Stimulated activated CD4-positive, alpha-beta T cell treated with anti-CD3 and anti-CD28 coated beads, TNF-alpha, amount 100 ng/mL, for 1 hour (primary cell): ENCODE measurements at places on chromosomes 13 and 19.

DNA sequence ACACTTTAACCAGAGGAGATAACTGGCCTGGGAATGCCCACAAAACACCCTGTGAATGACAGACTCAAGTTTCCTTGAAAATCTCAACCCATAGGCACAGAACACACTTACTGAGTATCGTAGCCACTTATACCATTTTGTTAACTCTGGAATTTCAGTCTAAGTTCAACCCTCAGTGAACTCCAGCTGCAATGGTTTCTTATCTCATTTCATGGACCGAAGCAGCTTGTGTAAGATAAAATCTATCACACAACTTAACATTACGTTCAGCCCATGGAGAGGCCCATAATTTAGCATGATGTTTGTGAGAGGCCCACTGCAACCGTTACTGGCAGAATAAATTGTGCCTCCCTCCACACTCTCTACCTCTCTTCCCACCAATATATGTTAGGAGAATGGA, 323.0 kb downstream of the DNAJC15 start:
- no peak for DNase-seq

- DNase-seq = no peak
Measured at GRCh38 chr13:25971459-25972145, 80.2 kb downstream of the SHISA2 start.

DNA sequence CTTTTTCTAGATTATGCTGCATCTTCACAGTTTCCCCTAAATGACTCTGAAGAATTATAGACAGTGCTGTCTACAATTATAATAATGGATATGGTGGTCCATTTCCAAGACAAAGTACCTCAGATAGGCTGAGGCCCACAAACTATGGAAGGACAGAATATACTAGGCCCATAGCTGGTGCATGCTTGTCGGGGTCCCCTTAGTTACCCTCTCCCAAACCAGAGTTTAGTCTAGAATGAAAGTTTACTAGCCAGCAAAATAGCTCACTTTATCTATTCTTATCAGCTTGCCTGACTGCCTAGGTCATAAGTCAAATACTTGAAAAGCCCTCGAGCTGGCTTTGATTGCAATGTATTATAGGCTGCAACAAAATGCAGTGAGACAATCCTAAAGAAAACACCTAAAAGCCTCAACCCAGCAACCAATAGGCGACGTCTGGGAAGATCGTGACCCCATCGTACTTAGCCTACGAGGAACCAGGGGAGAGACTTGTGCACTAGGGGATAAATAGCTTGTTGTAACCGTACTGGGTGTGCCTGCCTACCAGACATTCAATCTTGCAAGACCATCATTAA, 785 bp upstream of the IGFL2 start:
- DNase-seq = no peak

DNA sequence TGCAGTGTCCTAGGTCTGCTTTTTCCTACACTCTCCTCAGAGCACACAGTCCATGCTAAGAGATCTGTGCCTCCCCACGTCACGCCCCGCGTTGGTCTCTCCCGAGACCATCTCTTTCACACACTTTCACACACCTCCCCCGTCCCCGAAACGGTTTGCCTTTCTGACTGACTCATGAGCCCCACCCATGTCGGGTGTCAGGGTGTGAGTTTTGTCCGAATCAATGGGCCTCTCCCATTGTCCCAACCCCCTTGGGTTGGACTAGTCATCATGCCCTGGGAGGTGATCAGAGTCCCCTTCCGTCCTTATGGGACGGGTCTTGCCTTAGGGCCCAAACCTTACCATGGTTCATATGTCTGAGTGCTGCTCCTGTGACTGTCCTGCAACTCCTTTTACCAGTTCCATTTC, 214.0 kb upstream of the HTR2A start:
- DNase-seq = no peak

- DNase-seq = no peak
Measured at GRCh38 chr13:69094485-69094884, 1013.1 kb upstream of the ATXN8OS start.

- no peak for DNase-seq
Measured at GRCh38 chr19:51600940-51601580, 29.1 kb downstream of the SIGLEC5 start.

DNA sequence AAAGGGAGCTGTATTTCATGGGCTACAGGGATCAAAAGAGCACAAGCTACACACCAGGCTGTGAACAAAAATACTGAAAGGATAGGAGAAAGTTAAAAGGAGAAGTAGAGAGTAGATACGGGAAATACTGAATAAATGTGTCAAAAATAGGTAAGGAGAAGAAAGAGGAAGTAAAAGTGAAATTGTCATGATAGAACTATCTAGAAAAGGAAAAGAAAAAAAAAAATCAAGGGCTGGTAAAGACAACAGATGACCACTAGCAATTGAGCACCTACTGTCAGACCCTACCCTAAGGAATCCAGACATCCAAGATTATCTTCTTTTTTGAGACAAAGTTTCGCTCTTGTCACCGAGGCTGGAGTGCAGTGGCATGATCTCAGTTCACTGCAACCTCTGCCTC, 4.8 kb downstream of the RUBCNL start:
- DNase-seq = no peak

DNA sequence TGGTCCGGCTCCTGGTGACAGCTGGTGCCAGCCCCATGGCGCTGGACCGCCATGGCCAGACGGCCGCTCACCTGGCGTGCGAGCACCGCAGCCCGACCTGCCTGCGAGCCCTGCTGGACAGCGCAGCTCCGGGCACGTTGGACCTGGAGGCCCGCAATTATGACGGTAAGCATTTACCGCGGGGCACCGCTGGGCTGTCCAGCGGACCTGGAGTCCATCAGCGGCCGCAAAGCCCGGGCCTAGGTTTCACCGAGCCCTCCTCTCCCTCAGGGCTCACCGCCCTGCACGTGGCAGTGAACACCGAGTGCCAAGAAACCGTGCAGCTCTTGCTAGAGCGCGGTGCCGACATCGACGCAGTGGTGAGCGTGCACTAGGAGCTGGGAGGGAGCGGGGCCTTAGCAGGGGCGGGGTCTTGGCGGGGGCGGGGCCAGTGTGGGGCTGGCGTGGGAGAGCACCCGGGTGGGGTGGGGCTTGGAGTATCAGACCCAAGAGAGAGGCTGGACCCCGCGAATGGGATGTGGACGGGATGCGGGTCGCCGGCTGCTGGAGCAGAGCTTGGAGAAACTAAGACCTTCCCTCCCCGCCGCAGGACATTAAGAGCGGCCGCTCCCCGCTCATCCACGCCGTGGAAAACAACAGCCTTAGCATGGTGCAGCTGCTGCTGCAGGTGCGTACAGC, 8.7 kb downstream of the BCL3 start:
- DNase-seq = no peak

DNA sequence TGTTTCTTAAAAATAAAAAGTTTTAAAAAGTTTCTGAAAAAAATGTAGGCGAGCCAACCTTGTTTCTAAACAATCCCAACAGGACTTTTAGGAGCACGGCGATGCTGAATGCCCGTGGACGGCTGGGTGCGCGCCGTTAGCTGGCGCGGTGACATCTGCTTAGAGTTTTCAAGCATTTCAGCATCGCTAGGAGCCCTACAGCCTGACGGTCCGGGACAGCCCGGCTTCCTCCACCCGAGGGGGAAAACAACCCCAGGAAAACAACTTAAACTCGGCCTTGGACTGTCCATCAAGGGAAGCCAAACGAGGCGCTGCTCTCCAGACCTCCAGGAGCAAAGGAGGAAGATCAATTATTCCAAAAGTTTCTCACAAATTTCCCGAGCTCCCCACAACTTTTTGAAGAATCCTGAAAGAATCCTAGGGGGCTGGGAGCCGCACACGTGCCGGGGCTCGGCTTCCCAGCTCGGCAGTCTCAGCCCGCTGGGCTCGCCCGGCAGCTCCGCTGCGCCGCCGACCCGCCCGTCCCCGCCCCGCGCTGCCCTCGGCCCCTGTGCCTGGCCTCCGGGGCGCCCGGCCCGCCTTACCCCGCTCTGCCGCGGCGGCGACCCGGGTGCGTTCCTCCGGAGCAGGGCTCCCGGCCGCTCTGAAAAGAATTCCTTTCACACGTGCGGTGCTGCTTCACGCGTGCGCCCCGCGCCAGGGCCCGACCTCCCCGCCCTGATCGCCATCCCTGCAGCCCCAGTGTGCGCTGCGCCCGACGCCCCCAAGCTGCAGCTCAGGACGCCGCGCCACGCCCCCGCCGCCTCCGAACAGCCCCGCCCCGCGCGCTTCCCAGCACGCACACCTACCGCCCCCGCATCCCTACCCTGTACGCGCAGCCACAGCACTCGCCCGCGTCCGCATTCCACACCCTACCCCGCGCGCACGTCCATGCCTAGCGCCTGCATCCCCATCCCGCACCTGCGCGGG, at the start of gene GJA3:
Gene GJA3 (minus strand): TSS at position 747 of the 969 bp plus-strand sequence. CDS start 17,764 bp downstream, outside the sequence.
- peak; percentile 42 for DNase-seq

DNA sequence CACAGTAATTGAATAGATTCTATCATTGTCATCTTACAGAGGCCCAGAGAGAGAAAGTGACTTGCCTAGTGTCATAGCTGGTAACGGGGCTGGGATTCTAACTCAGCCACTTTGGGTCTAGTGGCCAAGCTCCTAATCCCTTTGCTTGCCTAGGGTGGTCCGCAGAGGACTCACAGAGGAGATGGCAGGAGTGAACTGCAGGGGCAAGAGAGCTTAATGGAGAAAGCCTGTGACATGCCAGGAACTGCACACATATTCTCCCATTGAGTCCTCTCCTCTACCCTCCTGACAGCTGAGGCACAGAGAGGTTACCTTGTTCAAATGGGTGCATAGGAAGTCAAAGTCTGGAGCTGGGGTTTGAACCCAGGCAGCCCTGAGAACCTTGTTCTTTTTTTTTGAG, 2.7 kb downstream of the LSR start:
- no peak for DNase-seq

DNA sequence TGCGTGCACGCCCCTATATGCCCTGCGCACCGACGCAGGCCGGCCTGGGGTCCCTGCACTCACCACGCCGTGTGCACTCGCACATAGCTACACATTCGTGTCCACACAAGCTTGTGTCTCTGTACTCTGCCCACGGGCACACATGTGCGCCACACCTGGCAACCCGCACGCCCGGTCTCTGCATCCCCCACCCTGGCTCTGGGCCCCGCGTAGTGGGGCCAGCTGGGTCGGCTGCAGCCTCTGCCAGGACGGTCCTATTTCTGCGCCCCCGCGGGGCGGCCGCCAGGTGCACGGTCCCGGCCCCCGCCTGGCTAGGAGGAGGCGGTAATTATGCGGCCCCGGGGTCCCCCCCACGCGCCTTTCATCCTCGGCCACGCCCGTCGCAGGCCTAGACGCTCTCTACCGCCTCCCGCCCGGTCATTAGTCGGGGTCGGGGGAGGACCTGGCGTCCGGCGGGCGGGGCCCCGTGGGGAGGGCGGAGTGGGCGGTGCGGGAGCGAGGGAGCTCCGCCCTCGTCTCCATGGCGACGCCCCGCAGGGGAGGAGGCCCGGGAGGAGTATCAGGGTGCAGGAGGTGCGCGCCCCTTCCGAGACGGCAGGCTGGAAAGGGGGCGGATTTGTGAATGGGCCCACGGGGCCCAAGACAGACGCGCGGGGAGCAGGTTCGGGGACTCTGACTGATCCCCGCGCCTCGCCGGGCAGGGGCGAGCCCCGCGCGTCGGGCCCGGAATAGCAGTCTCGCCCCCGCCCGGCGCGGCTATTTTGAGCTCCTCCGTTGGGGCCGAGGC, 2.8 kb upstream of the CIRBP start:
- DNase-seq = peak; percentile 65

DNA sequence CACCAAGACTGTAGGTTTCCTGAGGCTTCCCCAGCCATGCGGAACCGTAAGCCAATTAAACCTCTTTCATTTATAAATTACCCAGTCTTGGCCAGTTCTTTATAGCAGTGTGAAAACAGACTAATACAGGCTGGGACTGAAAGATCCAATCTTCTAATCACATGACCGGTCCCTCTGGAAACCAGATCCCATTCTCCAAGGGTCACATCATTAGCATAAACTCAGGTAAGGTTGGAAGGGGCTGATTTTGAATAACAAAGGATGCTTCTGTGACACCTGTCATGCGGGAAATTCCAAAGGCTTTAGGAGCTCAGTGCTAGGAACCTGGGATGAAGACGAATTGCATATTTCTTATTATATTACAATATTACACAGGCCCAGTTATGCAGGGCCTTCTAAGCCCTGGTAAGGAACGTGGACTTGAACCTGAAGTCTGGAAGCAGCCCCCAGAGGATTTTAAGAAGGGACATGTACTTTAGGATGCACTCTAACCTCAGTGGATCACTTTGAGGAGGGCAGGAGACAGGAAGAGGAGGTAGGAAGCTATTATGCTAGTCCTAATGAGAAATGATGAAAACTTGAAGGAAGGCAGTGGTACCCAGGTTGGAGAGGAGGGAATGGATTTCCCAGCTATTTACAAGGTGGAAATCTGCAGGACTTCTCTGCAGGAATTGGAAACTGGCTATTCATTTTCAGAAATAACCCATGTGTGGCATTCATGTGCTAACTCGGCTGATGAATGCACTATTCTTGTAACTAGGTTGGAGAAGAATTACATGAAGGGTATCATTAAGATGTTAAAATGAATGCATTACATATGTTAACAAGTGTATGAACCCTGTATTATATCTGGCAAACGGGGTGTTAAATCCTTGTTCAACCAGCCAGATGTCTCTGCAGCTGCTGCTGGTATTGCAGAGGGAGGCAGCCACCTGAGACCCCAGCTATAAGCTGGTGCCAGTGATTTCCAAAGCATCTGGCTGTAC, 19.3 kb downstream of the TNFSF11 start:
- DNase-seq = no peak

DNA sequence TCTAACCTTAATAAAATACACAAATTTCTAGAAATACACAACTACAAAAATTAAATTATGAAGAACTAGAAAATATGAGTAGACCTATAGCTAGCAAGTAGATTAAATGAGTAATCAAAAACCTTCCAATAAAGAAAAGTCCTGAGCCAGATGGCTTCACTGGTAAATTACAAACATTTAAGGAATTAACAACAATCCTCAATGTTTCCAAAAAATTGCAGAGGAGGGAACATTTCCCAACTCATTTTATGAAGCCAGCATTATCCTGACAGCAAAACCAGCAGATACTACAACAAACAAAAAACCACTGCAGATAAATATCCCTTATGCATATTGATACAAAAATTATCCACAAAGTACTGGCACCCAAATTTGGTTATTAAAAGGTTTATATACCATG, 230.9 kb downstream of the COG6 start:
- no peak for DNase-seq

GRCh38 chr13:42396901-42397655, 125.1 kb downstream of the AKAP11 start:
- no peak for DNase-seq

DNA sequence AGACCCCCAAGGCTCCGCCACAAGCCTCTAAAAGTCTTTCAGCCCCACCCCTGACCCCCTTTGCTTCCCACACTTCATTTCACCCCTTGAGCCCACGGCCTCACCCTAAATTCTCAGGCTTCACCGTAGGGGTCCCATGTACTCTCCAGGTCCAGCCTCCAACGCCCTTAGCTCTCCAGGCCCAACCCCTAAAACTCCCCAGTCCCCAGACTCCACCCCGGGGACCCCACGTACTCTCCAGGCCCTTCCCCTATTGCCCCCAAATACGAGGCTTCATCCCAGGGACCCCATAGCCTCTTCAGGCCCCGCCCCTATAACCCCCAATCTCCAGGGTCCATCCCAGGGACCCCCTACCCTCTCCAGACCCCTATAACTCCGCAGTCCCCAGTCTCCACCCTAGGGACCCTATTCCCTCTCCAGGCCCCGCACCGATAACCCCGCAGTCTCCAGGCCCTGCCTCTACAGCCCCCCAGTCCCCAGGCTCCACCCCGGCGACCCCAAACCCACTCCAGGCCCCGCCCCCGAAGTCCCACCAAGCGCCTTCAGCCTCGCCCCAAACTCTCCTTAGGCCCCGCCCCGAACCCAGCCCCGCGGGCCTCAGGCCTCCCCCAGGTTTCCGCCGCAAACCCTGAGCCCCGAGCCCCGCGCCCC, 619 bp downstream of the MED16 start:
- no peak for DNase-seq

- DNase-seq = no peak
Measured at GRCh38 chr13:27269114-27269665, 1.4 kb upstream of the RASL11A start.

- DNase-seq = no peak
Measured at GRCh38 chr19:33278023-33278402, 24.3 kb downstream of the CEBPA start.
